Thoracic aorta (tissue), 2 donors: ENCODE measurements at places on chromosomes 12 and 14.

GRCh38 chr12:78651755-78652154 is 212.8 kb upstream of the SYT1 start:
- no peak for DNase-seq

DNA sequence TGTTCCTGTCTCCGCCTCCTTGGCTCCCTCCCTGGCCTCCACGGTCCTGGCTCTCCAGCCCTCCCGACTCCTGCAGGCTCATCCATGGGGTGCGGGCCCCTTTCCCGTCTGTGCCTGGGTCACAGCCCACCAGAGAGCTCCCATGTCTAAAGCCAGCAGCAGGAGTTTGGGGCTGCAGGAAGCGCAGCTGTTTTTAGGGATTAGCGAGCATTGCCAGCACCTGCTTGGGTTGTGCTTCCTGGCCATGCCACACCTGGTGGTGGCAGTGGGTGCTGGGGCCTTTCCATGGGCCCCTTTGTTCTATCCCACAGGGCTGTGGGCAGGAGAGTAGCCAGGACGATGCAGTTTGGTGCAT is 64.7 kb downstream of the KIF26A start:
- no peak for DNase-seq

DNA sequence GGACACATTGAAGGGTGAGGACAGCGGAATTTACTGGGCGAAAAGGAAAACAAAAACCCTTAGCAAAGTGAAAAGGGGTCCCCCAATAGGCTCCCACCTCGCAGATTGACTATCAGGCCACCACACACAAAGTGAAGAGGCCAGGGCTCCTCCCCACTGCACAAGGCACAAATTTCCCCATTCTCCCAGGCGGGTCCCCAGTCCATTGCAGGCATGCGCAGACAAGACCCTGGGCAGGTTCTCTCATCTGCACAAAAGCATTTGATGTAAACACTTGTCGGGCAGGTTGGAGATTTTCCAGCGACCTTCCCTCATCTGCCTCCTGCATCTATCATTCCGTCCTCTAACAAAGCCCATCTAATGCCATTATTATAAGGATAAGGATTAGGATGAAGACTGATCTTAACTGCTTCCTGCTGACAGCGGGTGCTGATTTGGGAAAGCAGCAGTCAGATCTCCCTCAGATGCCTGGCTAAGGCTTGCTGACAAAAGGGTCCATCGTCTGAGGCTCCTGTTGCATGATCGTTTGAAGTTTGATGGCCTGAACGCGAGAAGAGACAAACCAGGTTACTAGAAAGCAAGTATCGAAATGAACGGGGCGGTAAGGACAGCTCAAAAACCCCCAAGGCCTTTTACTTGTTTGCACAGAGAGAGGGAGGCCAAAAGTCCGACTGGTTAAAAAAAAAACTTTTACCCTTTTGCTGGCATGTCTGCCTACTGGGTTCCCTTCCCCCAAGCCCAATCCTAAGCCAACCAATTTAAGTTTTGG is 14.4 kb downstream of the ASCL4 start:
- no peak for DNase-seq

DNA sequence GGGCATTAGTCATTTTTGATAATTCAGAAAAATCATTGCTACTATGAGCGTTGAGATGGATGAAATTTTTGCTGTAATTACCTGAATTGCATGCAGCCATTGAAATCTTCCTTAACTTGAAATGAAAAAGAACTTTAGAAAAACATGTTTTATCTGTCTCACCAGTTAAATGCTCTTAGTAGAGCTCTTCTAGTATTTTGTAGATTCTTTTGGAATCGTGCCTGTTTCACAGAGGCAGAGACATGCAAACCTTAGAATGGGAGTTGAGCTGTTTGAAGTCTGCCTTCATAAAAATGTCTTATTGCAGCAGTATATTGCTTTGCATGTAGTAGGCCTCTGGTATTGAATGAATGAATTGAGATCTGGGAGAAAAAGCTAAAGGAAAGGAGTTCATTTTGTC is 4.2 kb downstream of the PEX5 start:
- DNase-seq: no peak

GRCh38 chr14:65686761-65687160 is 274.2 kb downstream of the FUT8 start:
- no peak for DNase-seq

DNA sequence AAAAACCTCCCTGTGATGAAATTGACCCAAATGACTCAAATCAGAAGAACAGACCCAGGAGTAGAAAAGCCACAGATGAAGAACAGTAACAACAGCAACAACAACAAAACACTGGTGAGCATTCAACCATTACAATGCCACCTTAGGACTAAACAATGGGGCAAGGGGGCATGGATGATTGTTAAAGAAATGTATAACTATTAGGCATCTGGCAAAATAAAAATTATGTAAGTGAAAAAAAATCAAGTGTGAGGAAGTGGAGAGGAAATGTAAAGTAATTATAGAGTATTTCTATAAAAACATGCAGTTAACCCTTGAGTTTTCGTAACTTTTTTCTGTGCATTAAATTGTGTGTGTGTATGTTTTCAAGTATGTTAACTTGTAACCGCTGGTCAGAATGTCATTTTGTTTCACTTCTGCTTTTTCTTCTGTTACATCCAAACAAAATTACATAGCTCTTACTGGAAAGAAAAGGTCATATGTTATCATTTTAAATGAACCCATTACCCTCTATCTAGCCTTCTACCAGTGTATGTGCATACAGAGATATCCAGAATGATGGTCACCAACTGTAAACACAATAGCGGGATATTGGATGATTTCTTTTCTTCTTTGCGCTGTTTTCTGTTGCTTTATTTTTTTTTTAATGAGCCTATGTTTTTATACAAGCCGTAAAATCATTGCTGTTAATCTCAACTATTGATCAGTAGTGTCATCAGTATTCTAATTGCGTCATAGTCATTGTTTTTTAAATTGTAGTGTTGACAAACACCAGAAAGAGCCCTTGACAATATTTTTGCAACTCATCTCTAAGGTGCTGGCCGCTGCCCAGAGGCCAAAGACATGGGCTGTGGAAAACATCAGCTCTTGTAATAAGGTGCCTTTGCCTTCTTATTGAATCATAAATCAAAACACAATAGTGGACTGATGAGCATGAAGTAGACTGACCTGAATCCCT is 170.6 kb downstream of the CRADD start:
- DNase-seq: no peak

- no peak for DNase-seq
Observed at GRCh38 chr12:96986883-96987523, 79.9 kb downstream of the NEDD1 start.

DNA sequence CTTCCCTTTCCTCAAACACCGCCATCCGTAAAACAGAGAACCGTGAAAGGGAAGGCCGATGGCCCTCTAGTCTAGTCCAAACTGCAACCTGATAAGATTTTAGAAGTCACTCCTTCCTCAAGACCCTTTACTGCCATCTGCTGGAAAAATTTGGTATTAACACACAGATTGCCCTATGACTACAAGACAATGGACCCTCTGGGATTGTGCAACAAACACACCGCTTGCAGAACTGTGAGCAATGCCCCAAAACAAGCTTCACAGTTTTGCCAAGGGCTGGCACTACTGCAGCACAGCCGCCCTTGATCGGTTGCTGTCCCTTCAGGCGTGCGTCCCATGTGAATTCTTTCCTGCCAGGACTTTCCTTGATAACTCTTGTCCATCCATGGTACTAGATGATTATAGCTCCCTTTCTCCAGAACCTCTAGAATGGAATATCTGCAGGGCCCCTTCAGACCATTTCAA is 23.1 kb downstream of the LLPH start:
- DNase-seq: peak; percentile 69

GRCh38 chr12:49364989-49365388 is 2.3 kb upstream of the SPATS2 start:
- no peak for DNase-seq

DNA sequence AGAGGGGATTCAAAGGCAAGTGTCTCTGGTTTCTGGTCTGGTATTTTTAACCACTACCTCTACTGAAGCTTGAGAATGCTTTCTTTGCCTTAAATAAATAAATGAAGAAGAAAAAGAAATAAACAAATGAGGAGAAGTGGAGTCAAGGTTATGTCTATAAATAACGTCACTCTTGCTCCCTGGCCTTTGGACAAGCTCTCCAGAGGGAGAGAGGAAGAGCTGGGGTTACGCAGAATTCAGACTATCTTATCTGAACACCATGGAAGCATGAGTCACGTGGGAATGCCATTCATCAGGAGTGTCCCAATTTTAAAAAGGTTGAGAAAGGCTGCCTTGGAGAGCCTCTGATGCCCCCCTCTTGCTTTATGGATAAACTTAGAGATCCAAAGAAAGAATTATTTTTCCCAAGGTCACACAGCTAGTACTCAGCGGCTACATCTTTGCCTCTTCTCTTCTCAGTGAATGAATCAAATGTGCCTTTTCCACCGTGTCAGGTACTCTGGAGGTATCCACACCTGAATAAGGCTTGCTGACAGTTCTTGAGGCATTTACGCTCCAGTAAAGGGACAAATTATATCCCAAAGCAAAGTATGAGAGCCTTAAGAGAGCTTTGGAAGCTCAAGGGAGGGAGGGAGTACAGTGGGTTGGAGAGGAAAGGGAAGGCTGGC is 12.9 kb upstream of the MSI1 start:
- DNase-seq: no peak

DNA sequence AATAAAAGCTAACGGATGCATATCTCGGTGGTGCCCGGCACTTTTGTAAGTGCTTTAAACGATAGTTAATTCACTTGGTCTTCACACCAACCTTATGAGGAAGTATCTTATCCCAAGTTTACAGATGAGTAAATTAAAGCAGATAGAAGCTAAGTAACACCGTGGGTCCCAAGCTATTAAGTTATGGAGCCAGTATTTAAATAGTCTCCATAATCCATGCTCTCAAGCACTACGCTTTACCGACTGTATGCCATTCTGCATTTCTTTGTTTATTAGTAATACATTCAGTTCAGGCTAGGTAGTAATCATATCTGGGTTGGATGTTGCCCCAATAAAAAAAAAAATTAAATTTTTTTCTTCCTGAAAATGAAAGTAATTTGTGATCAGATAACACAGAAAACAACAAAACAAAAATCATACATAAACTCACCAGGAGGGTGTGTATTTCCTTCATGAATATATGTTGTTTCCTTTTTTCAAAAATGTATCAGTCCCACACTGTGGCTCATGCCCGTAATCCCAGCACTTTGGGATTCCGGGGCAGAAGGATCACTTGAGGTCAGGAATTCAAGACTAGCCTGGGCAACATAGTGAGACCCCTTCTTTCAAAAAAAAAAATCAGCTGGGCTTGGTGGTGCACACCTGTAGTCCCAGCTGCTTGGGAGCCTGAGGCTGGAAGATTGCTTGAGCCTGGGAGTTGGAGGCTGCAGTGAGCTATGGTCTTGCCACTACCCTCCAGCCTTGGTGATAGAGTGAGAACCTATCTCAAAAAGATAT is 1.4 kb upstream of the M6PR start:
- DNase-seq: no peak

DNA sequence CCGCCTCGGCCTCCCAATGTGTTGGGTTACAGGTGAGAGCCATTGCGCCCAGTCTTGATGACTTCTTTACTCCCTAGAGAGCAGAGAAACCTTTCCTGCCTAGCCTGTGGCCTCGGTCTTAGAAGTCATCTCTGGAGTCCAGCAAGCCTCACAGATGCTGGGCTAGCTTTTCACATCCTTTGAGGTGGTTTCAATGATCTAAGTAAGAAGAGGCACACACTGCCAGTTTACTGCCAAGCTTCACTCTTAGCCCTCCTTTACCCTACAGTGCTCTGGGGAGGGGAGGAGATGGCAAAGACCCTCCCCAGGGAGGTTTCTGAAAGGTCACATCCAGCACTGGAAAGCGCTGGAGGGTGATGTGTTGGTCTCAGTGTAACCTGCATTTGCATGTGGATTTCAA is 304.8 kb downstream of the PCNX1 start:
- DNase-seq: no peak

DNA sequence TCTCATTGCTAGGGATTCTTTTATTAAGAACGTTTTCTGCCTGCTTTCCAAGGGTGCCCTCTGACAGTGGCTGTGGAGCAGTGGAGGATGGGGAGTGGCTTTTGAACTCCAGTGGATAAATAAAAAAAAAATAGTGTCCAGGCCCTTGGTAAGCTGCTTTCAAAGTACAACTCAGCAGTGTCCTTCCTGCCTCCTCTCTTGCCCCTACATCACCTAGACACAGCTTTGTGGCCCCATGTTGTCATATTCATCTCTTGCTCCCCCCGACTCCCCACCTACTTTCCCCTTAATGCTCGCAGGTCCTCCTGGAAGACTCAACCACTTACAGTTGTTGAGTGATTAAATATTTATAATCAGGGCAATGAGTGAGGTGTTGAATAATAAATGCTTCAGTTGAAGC is 880.9 kb downstream of the BCL11B start:
- no peak for DNase-seq

GRCh38 chr14:79413734-79414428 is 797.4 kb downstream of the DIO2 start:
- no peak for DNase-seq

- no peak for DNase-seq
Observed at GRCh38 chr14:24437020-24437735, 5.4 kb downstream of the SDR39U1 start.

GRCh38 chr12:68804657-68805591 is 3.1 kb upstream of the MDM2 start:
- DNase-seq: no peak

DNA sequence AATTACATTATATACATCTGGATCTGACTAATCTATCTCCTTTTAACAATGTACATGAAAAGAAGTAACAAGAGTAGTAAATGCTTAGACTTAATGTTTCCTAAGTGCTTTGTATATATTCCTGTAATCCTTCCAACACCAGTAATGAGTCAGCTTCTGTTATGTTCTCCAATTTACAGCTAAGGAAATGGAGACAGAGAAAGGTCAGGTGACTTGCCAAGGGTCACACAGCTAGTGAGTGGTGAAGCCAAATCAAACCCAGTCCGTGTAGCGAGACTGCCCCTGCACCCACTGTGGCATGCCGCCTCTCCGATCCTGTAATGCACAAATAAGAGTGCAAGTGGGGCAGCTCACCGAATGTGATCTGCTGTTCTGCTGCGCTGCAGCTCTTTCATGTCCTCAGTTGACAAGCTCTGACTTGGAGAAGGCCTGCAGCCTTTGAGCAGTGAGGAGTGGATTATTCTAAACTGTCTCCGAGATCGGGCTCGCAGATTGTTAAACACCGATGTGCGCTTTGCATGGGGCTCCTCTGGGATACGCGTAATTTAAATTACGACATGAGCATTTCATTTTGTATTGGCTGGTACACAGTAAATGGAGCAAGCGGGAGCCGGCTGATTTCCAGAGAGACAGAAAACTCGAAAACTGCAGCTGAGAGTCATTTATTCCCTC is 65.1 kb upstream of the KTN1 start:
- DNase-seq: no peak

DNA sequence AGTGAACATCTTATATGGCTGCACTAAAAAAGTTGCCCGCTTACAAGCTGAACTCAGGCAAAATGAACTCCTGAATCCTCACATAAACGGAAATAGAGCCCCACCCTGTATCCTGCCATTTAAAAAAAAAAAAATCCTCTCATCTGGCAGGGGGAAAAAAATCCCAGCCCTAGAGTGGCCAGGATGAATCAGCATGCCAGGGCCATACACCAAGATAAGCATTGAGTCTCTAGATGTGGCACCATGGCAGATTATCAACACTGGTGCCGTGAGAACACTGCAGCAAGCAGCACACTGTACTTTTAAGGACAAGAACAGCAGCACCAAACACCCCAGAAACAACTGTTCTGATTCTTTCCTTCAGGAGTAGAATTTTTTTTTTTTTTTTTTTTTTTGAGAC is 65.5 kb downstream of the RASSF3 start:
- DNase-seq: peak; percentile 71

- DNase-seq: no peak
Observed at GRCh38 chr14:46769292-46769691, 117.7 kb upstream of the RPL10L start.
